ENCODE measurements at places on chromosomes 6 and 20. TPM values are rescaled to one million over a fixed set of nuclear protein-coding genes. Genes with fewer than 3 reads are reported as not detected.

GRCh38 chr6:166477647-166478365 is 95.1 kb upstream of the MPC1 start:
- no peaks in the 10 kb centered on the region for H3K4me1 ChIP-seq
- no peak overlapping the region for H3K27ac ChIP-seq
- no peak overlapping the region for H3K4me3 ChIP-seq

Gene ACSS1
- total RNA-seq = 8.5 TPM

- H3K27ac ChIP-seq = no peak overlapping the region
- no peak for DNase-seq
- H3K36me3 ChIP-seq = no peaks in the 10 kb centered on the region
- H3K27me3 ChIP-seq = no peaks in the 10 kb centered on the region
- no peak overlapping the region for H3K4me3 ChIP-seq
- H3K4me1 ChIP-seq = no peaks in the 10 kb centered on the region
Measured at GRCh38 chr6:147700436-147701209, 192.1 kb downstream of the SAMD5 start.

Gene POU5F1
- total RNA-seq = not detected

DNA sequence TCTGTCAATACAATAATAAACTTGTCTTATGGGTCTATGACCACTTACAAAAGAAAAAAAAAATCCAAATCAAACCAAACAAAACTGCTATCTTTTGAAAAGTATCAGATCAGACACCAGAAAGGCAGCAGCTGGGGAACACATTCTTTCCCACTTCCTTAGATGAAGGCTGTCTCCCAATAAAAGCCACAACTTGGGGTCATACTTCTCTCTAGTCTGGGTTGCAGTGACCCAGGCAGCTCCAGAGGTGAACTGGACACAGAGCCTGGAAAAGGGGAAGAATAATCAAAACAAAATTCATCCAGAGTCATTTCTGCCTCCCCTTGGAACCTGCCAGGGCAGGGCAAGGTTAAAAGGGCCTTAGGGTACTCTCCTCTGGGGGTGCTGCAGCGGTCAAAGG is 19.1 kb downstream of the ATXN1 start:
- H3K27ac ChIP-seq = no peak overlapping the region
- no peaks in the 10 kb centered on the region for H3K27me3 ChIP-seq
- H3K36me3 ChIP-seq = peaks cover 26% of the 10 kb centered on the region
- H3K4me1 ChIP-seq = peaks cover 61% of the 10 kb centered on the region
- DNase-seq = no peak

Gene THBS2
- not detected for total RNA-seq

DNA sequence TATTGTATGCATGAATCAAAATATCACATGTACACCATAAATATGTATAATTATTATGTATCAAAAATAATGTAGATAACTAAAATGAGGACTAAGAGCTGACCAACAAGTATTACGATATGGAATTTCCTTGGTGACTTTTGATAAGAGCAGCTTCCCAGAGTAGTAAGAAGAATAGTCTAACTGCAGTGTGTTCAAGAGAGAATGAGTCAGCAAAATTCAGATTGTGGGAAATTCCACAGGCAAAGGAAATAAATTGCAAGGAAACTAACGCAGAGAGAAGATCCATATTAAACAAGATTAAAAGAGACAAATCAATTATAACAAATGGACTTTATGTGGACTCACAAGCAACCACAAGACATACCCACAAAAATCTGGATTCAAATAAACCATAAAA is 26.4 kb downstream of the FRK start:
- no peak overlapping the region for H3K4me3 ChIP-seq
- no peak for DNase-seq
- H3K36me3 ChIP-seq = no peaks in the 10 kb centered on the region
- no peaks in the 10 kb centered on the region for H3K4me1 ChIP-seq
- H3K27me3 ChIP-seq = peaks cover 24% of the 10 kb centered on the region

Gene SLC17A3
- total RNA-seq = 0.21 TPM

Gene LY6G6F
- total RNA-seq = not detected

Gene PNLDC1
- total RNA-seq = 0.11 TPM

Data from activated CD4-positive, alpha-beta T cell treated with anti-CD3 and anti-CD28 coated beads for 36 hours (primary cell).